ENCODE measurements at places on chromosomes 5 and 9. TPM values are rescaled to one million over a fixed set of nuclear protein-coding genes. Genes with fewer than 3 reads are reported as not detected.

The CFAP90 gene
- total RNA-seq, result 0.78 TPM

The C9orf50 gene
- not detected for total RNA-seq

The ATP10B gene
- 0.48 TPM for total RNA-seq

The SNX18 gene
- total RNA-seq, result 62.4 TPM

The SARDH gene
- total RNA-seq, result 2.5 TPM

The CDH10 gene
- total RNA-seq, result not detected

The GRIA1 gene
- total RNA-seq, result not detected

The FTMT gene
- total RNA-seq, result not detected

The CSNK1G3 gene
- 54.9 TPM for total RNA-seq

The TAF11L10 gene
- total RNA-seq, result not detected

The SUB1 gene
- total RNA-seq, result 180 TPM

The ANKRD20A1 gene
- 0.60 TPM for total RNA-seq

The AK8 gene
- total RNA-seq, result 1.5 TPM

GRCh38 chr5:94832685-94833084, 214.2 kb downstream of the SLF1 start:
- no peak overlapping the region for H3K4me3 ChIP-seq
- no peaks in the 10 kb centered on the region for H3K27me3 ChIP-seq
- H3K4me1 ChIP-seq, result no peaks in the 10 kb centered on the region
- no peaks in the 10 kb centered on the region for H3K36me3 ChIP-seq
- H3K27ac ChIP-seq, result no peak overlapping the region

DNA sequence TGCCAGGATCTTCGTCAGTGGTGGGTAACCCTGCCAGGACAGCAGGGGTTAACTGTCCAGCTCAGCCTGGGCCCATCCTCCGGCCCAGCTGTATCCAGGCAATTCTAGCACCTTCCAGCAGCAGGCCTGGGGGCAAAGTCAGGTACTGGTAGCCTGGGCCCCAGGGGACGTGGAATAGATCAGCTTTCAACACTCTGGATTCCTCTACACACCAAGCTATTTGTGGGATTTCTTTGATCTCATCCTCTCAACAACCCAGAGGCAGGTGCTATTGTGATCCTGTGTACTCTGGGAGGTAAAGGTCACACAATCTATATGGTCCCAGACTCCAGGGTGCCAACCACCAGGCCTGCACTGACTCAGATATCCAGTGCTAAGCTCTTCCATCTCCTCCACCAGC, 8.7 kb upstream of the SPOUT1 start:
- no peaks in the 10 kb centered on the region for H3K27me3 ChIP-seq
- no peak for DNase-seq
- no peak overlapping the region for H3K4me3 ChIP-seq
- no peaks in the 10 kb centered on the region for H3K4me1 ChIP-seq
- H3K36me3 ChIP-seq, result no peaks in the 10 kb centered on the region

- H3K4me1 ChIP-seq, result no peaks in the 10 kb centered on the region
- no peaks in the 10 kb centered on the region for H3K36me3 ChIP-seq
- H3K27ac ChIP-seq, result no peak overlapping the region
- H3K27me3 ChIP-seq, result no peaks in the 10 kb centered on the region
- DNase-seq, result no peak
Measured at GRCh38 chr5:52757527-52757926, 30.2 kb upstream of the ITGA1 start.

- no peak overlapping the region for H3K27ac ChIP-seq
- no peaks in the 10 kb centered on the region for H3K4me1 ChIP-seq
- no peak for DNase-seq
- no peaks in the 10 kb centered on the region for H3K36me3 ChIP-seq
Measured at GRCh38 chr9:92266486-92266885, 27.0 kb downstream of the IARS1 start.

GRCh38 chr5:78221964-78222451, 72.5 kb downstream of the AP3B1 start:
- no peak for DNase-seq
- no peaks in the 10 kb centered on the region for H3K27me3 ChIP-seq
- no peak overlapping the region for H3K4me3 ChIP-seq
- no peaks in the 10 kb centered on the region for H3K36me3 ChIP-seq
- no peak overlapping the region for H3K27ac ChIP-seq
- H3K4me1 ChIP-seq, result no peaks in the 10 kb centered on the region

- H3K36me3 ChIP-seq, result no peaks in the 10 kb centered on the region
- H3K4me3 ChIP-seq, result no peak overlapping the region
- DNase-seq, result no peak
- H3K27ac ChIP-seq, result no peak overlapping the region
- H3K4me1 ChIP-seq, result peaks cover 4% of the 10 kb centered on the region
Measured at GRCh38 chr5:56420323-56420722, 187.2 kb upstream of the ANKRD55 start.

GRCh38 chr9:132639322-132639721, 30.5 kb downstream of the DDX31 start:
- no peak overlapping the region for H3K27ac ChIP-seq
- no peaks in the 10 kb centered on the region for H3K27me3 ChIP-seq
- no peaks in the 10 kb centered on the region for H3K4me1 ChIP-seq
- no peaks in the 10 kb centered on the region for H3K36me3 ChIP-seq

DNA sequence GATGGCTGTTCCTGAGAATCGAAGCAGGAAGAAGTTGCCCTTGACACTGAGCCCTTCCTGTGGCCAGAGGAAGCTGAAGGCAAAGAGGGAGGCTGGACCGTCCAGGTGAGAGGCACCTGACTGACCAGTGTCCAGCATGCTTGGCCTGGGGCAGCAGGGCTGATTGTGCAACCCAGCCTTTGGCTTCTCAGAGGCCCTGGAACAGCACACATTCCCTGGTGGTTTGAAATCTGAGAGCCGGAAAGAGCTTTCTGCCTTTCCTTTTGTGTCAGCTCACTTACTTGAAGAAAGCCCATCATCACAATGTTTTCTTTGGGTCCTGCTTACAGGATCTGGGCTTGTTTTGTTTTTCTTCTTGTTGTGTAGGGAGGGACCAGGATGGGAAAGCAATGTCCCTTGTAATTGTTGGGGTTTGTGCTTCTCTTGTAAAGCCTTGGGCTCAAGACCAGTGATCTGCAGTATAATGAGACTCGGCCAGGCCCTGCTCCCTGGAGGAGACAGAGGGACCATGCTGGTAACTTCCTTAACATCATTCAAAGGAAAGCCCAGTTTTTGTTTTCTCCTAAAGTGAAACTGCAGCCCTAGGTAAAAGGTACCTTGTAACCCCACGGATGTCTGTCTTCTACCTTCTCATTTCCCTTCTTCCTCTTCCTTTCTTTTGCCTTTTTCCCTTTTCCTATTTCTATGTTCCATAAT, 213.7 kb downstream of the NXNL2 start:
- peaks cover 7% of the 10 kb centered on the region for H3K4me1 ChIP-seq
- DNase-seq, result no peak
- H3K27me3 ChIP-seq, result no peaks in the 10 kb centered on the region
- H3K4me3 ChIP-seq, result no peak overlapping the region
- no peak overlapping the region for H3K27ac ChIP-seq

- DNase-seq, result no peak
- H3K27me3 ChIP-seq, result no peaks in the 10 kb centered on the region
- no peak overlapping the region for H3K4me3 ChIP-seq
- no peak overlapping the region for H3K27ac ChIP-seq
Measured at GRCh38 chr9:107992271-107992670, 502.7 kb upstream of the KLF4 start.

DNA sequence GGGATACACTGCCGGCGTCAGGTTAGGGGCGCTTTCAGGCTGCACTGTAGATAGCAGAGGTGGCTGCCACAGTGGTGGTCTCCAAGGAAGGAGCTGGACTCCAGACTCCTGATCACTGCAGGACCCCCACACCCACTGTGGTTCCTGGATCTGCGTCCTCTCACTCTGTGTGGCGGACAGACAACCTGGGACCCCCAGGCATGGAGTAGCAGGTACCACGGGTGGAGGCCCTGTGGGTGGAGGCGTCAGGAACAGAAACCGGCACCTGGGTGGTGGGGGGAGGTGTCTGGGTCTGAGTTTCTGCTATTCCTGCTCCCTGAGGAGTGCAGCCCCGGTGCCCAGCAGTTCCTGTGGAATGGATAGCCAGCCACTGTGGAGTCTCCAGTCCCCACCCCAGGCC, 75.1 kb upstream of the PCAT7 start:
- no peak for DNase-seq
- H3K4me1 ChIP-seq, result no peaks in the 10 kb centered on the region
- H3K27me3 ChIP-seq, result no peaks in the 10 kb centered on the region
- H3K36me3 ChIP-seq, result no peaks in the 10 kb centered on the region
- no peak overlapping the region for H3K4me3 ChIP-seq

- no peaks in the 10 kb centered on the region for H3K4me1 ChIP-seq
- peaks cover 3% of the 10 kb centered on the region for H3K27me3 ChIP-seq
- H3K27ac ChIP-seq, result no peak overlapping the region
- DNase-seq, result no peak
- H3K36me3 ChIP-seq, result no peaks in the 10 kb centered on the region
Measured at GRCh38 chr5:24538346-24538745, 106.4 kb downstream of the CDH10 start.

DNA sequence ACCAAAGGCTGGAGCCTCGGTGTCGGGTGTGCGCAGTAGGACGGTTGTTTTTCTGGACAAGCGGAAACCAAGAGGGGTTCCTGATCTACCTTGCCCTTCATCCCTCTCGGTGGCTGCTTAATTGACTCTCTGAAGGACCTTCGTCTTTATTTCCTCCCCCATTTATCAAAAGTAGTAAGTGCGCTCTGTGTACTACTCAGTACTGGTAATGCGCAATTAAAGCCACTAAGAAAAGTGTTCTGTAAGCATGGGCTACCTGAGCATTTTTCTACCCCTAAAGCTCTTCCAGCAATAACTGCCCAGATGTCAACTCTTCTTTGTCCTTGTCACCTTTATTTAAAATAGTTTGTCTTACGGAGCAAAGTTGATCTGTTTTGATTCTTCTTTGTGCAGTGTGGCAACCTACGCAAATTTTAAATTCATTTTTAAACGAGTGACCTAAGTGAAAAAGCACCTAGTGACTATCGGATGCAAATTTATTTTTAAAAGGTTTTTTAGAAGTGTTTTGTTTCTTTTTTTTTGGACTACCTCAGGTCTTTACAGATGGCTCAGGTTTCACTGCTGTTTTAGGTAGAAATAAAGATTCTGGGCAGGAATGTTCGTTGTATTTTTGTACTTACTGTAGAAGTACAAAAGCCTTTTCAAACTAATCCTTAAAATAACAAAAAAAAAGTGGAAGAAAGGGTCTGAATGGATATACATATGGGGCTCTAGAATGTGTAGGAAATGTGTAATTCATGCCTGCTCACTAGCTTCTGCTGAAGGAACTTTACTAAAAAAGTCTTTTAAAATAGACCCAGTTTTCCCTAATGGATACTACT, 2.0 kb downstream of the JMY start:
- H3K27ac ChIP-seq, result peak overlapping the region; percentile 96
- no peak for DNase-seq
- no peaks in the 10 kb centered on the region for H3K36me3 ChIP-seq
- peak overlapping the region; percentile 59 for H3K4me3 ChIP-seq

GRCh38 chr5:114447084-114447773, 85.4 kb downstream of the KCNN2 start:
- H3K27me3 ChIP-seq, result no peaks in the 10 kb centered on the region
- no peaks in the 10 kb centered on the region for H3K4me1 ChIP-seq
- no peak overlapping the region for H3K27ac ChIP-seq
- H3K4me3 ChIP-seq, result no peak overlapping the region
- no peaks in the 10 kb centered on the region for H3K36me3 ChIP-seq

DNA sequence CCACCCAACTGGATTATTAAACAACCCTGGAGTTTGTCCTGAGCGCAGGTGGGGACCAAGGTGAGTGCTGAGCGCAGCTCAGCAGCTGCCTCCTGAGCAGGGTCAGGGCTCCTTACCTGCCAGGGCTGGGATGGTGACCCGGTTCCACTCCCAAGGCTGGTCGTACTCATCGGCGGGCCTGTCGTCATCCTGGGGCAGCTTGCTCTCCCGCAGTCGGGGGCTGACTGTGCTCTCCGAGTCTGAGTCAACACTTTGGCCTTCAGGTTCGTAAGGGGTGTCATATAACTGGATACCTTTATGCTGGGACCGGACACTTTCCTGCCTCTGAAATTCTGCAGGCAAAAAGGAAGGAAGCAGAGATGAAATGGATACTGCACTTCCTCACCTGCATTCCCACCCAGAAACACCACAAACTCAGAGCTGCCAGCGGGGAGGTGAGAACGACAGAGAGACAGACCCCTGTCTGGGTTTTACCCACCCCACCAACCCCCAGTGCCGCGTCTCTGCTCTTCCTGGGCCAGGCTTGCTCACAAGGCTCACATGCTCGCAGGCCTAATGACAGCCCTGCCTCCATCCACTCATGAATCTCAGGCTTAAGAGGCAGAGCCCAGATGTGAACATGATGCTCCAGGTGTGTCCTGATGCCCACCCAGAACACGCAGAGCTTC, 70.7 kb upstream of the SLC25A51 start:
- no peaks in the 10 kb centered on the region for H3K36me3 ChIP-seq
- no peak overlapping the region for H3K4me3 ChIP-seq
- DNase-seq, result no peak

- no peaks in the 10 kb centered on the region for H3K36me3 ChIP-seq
- no peak overlapping the region for H3K4me3 ChIP-seq
- DNase-seq, result no peak
- H3K27ac ChIP-seq, result no peak overlapping the region
Measured at GRCh38 chr5:34531751-34532360, 124.3 kb upstream of the RAI14 start.

- no peaks in the 10 kb centered on the region for H3K27me3 ChIP-seq
- H3K4me1 ChIP-seq, result no peaks in the 10 kb centered on the region
- no peak overlapping the region for H3K4me3 ChIP-seq
- H3K27ac ChIP-seq, result no peak overlapping the region
- no peak for DNase-seq
Measured at GRCh38 chr5:9212605-9213004, 333.3 kb downstream of the SEMA5A start.

GRCh38 chr5:112869948-112870347, 8.9 kb downstream of the SRP19 start:
- H3K4me3 ChIP-seq, result no peak overlapping the region
- no peak overlapping the region for H3K27ac ChIP-seq
- H3K27me3 ChIP-seq, result no peaks in the 10 kb centered on the region
- DNase-seq, result no peak

GRCh38 chr5:160174780-160175437, 54.4 kb upstream of the FABP6 start:
- peaks cover 15% of the 10 kb centered on the region for H3K4me1 ChIP-seq
- DNase-seq, result no peak
- H3K36me3 ChIP-seq, result no peaks in the 10 kb centered on the region
- H3K4me3 ChIP-seq, result no peak overlapping the region
- H3K27ac ChIP-seq, result no peak overlapping the region
- H3K27me3 ChIP-seq, result no peaks in the 10 kb centered on the region

DNA sequence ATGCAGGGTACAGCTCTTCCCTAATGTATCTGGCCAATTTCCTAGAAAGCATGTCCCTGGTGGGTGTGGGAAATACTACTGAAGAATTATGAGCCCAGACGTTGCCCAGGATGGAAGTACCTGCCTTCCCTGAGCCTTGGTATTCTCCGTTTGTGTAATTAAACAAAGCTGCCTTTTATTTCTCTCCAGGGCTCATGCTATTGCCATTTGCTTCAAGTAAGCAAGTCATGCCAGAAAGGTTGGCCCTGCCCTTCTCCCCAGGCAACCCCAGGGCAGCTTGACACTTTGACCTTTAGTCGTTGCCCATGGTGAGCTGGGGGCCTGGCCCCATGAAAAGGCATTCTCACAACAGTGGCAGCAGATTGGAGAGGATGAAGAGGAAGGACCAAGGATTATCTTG, 4.4 kb downstream of the COL27A1 start:
- no peak overlapping the region for H3K4me3 ChIP-seq
- no peak overlapping the region for H3K27ac ChIP-seq
- no peaks in the 10 kb centered on the region for H3K27me3 ChIP-seq
- H3K4me1 ChIP-seq, result peaks cover 6% of the 10 kb centered on the region
- no peaks in the 10 kb centered on the region for H3K36me3 ChIP-seq

Data from ovary (tissue), 10 donors.